ENCODE measurements at places on chromosomes 5 and 9.
A peak's percentile ranks its signal among the peaks of the same experiment; 100 is the strongest.

DNA sequence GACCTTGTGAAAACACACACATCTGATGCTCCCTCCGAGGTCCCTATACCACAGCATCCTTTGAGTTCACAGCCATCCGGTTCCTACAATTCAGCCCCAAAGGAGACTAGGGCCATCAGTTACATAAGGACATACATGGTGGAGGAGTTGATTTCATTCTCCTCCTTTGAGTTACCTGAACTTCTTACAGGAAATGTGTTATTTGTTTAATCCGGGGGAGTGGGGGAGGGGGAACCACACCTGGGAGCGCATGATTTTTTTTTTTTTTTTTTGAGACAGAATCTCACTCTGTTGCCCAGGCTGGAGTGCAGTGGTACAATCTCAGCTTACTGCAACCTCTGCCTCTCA, 30.7 kb downstream of the SEMA4D start:
- no peak for DNase-seq

DNA sequence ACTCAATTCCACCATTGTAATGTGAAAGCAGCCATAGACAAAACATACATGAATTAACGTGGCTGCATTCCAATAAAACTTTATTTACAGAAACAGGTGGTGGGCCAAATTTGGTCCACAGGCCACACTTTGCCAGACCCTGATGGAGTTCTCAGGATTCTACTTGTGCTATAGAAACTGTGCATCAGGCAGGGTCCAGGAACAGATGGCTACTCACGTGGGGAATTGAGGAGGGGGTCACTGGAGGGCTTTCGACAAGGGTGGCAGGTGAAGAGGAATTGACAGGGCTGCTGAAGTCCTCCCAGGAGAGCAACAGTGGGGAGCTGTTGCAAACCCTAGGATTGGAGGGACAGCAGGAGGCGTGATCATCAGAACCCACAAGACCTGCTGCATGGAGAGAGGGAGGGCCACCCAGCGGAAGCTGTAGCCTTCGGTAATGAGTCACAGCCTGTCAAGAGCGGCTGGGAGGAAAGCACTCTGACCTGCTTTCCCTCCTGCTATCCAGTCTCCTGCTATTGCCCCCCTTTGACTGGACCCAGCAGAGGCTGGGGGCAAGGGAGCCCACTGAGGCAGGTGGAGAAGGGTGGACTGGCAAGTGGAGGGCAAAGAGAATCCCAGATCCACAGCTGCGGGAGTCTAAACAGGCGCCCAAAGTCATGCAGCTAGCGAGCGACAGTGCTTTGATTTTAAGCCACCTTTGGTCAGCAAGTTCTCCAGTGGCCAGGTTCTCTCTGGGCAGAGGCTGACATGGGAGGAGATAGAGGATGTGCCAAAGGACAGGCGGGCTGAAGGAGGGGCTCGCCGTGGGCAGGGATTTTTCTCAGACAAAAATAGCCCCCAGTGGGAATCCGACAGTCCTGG, 138.3 kb upstream of the SMIM23 start:
- DNase-seq, result peak; percentile 57

DNA sequence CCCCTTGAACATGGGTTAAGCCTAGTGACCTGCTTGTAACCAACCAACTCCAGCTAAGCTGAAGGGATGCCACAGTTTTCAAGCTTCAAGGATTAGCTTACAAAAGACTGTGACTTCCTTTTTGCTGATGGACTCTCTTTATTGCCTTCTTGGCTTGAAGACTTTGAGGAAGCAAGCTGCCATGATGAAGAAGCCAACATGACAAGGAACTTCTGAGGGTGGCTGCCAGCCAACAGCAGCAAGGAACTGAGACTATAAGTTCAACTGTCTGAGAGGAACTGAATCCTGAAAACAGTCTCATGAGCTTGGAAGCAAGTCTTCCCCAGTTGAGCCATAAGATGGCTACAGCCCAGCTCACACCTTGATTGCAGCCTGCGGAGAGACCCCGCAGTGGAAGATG, 116.1 kb upstream of the TAF11L2 start:
- no peak for DNase-seq

DNA sequence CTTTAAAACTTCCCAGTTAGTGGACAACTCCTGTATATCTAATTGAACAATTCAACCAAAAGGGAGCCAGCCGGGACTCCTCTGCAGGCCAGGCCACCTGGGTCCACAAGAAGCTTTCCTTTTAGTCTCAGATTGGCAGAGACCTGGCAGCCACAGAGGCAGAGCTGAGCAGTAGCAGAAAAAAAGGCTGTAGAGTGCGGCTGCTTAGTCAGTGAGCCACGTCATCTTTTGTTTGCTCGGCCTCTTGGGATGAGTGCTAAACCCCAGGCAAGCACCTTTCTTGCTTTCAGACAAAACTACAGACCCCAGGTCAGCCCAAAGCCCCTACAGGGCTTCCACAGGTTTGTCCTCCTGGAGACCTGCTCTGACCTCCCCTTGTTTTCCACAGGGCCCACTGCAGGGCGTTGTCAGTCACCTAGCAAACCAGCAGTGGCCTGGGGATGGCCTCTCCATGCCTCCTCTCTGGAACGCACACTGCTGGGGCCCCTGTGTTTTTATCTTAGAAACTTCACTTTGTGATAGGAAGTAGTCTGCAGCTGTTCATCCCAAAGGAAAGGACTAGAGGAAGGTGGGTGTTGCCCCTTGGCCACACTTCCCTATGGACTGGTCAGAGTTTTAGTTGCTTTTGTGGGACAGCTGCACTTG, 49.9 kb downstream of the SHB start:
- DNase-seq, result peak; percentile 87

DNA sequence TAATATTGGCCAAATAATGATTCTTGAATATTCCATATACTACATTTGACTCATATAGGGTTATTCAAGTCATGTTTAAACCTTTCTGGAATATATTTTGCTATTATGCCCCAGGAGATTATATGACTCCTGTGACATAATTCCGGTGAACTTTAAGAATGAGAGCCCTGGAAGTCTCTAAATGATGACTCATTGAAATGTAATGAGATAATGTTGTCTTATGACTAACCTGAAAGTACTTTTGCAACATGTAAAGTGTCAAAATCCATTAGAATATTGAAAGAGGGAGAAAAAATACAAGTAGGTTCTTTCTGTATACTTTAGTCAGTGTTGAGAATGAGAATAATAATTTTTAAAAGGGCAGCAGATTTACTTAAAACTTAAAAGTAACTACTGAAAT, 830.4 kb downstream of the MAT2B start:
- peak; percentile 82 for DNase-seq

DNA sequence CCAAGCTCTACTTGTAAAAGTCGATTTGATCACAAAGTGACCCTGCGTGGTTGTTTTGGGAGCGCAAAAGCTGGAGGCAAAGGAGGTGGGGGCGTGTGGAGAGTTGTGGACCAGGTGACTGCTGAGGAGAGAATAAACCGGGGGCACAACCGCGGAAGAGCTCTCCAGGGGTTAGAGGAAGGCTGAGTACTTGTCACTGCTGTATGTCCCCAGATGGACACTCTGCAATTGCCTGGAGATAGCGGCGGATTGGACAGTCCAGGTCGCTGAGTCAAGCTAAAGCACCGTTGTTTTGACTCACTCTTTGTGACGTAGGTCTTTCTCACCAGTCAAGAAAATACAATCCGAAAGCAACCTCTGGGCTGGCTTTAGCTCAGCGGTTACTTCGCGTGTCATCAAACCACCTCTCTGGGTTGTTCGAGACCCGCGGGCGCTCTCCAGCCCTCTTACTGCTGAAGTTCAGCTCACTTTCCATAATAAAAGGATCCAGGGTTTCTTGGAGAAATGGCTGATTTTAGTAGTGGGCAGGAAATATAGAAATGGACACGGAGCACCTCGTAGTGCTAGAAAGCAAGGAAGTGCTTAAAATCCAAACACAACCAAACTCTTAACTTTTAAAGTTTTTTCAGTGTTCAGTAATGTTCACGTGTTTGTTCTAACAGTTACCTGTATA, 25.7 kb downstream of the ZMAT2 start:
- peak; percentile 96 for DNase-seq

- DNase-seq, result no peak
These were observed 206.0 kb downstream of the SGCD start for GRCh38 chr5:156532921-156533320.

GRCh38 chr5:65835191-65835590, 91.2 kb upstream of the ERBIN start:
- no peak for DNase-seq

DNA sequence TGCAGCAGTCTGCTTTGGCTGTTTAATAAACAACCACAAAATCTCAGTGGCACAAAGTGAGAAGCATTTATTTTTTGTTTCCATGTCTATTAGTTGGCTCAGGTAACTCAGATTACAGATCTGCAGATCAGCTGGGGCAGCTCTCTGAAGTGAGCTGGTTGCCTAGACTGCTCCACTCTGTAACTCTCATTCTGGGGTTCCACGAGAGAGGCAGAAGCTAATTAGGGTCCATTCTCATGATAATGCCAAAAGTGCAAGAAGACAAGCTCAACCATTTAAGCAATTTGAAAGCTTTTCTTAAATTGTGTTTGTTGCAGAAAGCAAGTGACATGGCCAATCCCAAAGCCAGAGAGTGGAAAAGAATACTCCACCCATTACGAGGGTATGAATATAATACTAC, 13.2 kb downstream of the MEIKIN start:
- DNase-seq, result no peak
